Breast epithelium (tissue), 4 donors: ENCODE measurements at places on chromosomes 2 and 18. TPM values are rescaled to one million over a fixed set of nuclear protein-coding genes. Genes with fewer than 3 reads are reported as not detected.

Gene GAREM2
- total RNA-seq, result 1.4 TPM

Gene SS18
- total RNA-seq, result 148 TPM

Gene THSD7B
- 0.73 TPM for total RNA-seq

GRCh38 chr2:20113986-20114938, 62.8 kb upstream of the LAPTM4A start:
- DNase-seq, result no peak
